ENCODE measurements at places on chromosomes 2 and 18. TPM values are rescaled to one million over a fixed set of nuclear protein-coding genes. Genes with fewer than 3 reads are reported as not detected.

DNA sequence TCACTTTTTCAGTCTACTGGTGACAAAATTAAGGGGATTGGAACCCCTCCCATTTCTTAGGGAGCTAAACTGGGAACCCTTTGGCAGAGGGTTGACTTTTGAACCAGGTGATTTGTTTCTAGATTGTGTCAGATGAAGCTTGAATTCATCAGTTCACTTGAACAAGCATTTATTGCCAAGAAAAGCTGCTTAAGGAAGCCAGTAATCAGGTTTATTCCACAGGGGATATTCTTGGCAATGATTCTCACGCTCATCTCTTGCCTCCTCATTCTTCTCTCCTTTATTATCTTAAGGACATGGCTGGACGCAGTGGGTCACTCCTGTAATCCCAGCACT lies 101.0 kb downstream of the ALPK2 start:
- no peak for DNase-seq

- DNase-seq, result no peak
Observed at GRCh38 chr2:220445429-220446105, 818.1 kb downstream of the SLC4A3 start.

The TANC1 gene
- not detected for total RNA-seq

The MRPS5 gene
- 46.3 TPM for total RNA-seq

The FOXI3 gene
- total RNA-seq, result not detected

GRCh38 chr2:16181062-16181740 lies 240.9 kb downstream of the MYCN start:
- no peak for DNase-seq

GRCh38 chr2:46296216-46296839 lies 879 bp upstream of the EPAS1 start:
- no peak for DNase-seq
